ENCODE measurements at places on chromosomes 4 and X.

DNA sequence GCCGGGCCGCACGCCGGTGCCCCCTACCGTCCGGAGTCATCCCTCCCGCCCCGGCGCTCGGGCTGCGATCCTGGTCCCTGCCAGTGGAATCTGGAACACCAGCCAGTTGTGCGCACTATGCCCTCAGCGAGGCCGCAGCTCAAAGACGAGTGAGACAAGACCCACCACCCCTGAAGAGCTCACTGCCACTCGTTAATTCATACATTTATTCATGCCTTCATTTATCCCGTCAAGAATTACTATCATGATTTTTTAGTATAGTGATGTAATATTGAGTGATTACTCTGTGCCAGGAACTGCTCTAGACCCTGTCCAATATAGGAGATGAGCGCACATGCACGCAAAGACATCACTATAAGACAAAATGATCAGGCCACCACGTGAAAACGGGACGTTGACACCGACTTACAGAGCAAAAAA lies 247 bp upstream of the PPA2 start:
- peak; percentile 62 for DNase-seq

DNA sequence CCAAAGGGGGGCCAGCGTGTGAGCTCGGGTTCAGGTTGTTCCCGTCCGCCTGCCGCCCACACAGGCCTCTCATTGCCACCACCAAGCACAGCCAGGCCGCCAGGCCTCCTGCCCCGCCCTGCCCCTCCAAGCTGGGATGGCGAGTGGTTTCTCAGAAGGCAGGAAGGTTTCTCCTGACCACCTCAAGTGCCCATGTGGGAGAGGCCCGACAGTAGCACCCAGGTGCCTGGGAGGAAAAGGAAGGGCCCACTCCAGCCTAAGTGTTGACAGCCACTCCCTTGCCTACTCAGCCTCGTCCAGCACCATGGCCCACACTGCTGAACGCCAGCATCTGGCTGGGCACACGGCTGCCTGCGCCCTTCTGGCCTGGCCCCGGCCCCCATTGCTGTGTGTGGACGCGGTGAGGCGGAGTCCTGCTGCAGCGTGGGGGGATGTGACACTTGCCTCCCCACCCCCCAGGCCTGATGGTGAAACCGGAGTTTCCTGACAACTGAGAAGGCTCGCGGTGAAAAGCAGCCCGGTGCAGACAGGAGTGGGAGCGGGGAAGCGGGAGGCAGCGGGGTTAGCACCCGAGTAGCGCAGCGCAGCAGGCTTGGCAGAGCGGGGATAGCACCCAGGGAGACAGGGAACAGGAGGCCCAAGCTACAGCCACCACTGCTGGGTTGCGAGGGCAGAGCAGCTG lies 19.2 kb downstream of the FLNA start:
- DNase-seq = no peak

DNA sequence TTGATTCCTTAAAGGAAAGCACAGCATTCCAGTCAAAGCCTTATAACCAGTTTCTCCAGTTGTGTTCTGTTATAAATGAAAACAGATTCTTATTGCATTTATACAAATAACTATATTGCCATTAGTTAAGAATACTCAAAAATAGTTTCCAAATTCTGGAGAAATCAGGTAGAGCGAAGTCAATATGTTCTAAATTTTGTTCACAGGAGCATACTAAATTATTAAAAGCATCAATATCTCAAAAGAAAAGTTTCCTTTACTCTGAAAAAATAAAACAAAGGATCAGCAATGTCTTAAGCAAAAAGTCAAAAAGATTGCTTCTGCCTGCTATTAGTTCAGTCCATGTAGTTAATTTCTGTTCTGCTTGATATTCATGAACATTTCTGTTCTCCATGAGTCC lies 39.7 kb downstream of the PGRMC2 start:
- no peak for DNase-seq

DNA sequence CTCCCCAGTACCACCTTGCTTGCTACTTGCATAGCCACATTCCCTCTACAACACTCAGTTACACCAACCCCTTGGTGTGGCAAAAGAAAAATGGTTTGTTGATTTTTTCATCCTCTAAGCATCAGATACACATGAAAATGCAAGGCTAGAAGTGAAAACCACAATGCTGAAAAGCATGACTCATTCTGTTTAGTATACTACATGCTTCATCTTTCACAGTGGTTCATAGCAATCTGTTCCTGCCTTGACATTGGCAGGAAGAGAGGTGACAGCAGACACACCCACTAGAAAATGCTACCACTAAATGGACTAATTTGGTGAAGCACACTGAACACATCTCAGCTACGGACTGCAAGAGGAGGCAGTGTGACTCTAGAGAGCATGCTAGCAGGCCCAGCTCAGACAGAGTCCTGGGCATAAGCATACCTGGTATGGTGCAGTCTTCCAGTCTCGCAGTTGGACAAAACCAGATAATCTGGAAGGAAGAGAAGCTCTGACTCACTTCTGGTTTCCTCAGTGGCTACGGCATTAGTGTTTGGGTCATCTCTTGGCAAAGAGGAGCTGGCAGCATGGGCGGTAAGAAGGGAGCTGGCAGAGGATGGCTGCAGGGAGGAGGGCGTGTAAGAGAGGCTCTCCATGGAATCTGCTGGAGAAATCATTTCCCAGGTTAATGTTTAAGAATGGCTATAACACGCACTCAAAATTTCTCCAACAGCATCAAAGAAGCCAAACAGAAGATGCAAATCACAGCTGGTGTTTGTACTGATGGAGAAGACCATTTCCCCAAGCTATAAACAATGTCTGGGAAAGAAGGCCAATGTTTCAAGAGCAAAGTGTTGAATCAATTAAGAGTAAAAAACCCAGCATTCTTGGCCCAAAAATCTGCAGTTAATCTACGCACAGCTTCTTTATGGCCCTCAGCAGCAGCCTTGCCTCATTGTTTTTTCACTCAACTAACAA lies 37.8 kb downstream of the GAB3 start:
- DNase-seq = peak; percentile 55
